ENCODE measurements at places on chromosomes 16 and 17. TPM values are rescaled to one million over a fixed set of nuclear protein-coding genes. Genes with fewer than 3 reads are reported as not detected.
A peak's percentile ranks its signal among the peaks of the same experiment; 100 is the strongest.

DNA sequence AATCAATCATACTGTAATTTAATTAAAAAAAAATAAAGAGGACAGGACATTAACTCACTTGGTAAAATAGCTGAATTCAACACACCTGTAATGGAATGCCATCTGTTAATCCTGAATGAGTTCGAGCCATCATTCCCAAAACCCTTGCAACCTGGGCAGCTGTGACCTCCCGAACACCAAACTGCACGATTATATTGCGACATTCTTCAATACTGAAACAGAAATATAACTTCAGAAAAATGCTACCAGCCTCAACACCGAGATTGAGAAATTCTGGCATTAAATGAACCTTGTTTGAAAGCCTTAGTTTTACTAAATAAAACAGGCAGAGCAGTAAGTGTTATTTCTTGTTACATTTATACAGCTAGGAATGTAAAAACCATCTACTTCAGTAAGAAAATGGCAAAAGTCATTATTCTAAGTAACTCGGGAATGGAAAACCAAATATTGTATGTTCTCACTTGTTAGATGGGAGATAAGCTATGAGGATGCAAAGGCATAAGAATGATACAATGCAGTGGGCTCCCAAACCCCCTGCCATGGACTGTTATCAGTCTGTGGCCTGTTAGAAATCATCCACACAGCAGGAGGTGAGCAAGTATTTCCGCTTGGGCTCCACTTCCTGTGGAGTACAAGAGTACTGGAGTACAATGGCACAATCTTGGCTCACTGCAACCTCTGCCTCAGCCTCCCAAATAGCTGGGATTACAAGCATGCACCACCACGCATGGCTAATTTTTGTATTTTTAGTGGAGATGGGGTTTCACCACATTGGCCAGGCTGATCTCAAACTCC, 46.5 kb downstream of the CNOT1 start:
- no peaks in the 10 kb centered on the region for H3K4me1 ChIP-seq
- H3K27me3 ChIP-seq = no peaks in the 10 kb centered on the region
- no peak overlapping the region for H3K4me3 ChIP-seq
- DNase-seq = no peak

The AFMID gene
- 32.5 TPM for total RNA-seq

GRCh38 chr17:40352779-40353394, 11.7 kb downstream of the GJD3 start:
- H3K36me3 ChIP-seq = peaks cover 77% of the 10 kb centered on the region
- peak overlapping the region; percentile 24 for H3K27ac ChIP-seq
- no peak overlapping the region for H3K4me3 ChIP-seq
- DNase-seq = no peak

GRCh38 chr17:50815400-50815799, 20.0 kb upstream of the WFIKKN2 start:
- H3K27me3 ChIP-seq = peaks cover 10% of the 10 kb centered on the region
- no peak for DNase-seq

The MT1F gene
- 9.1 TPM for total RNA-seq

DNA sequence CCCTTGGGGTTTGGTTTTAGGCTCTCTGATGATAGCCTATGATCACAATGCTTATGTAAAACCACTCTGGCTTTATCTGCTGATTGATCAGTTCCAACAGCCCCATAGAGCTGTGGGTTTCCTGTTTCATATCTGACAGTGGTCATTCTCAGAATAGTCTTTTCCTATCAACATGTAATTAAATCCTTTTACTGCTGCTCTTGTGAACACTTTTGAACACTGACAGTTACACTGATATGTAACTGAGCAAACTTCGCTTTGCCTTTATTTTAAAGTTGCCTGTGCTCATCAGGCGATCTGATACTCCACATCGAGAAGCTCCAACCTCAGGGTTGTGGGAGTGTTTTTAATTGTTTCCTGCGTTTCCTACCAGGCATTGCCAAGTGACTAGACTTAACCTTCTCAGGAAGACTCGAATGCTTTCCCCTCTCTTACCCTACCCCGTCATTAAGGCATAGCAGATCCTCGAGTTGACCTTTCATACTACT, 17.3 kb upstream of the CLEC18B start:
- H3K27me3 ChIP-seq = no peaks in the 10 kb centered on the region
- no peaks in the 10 kb centered on the region for H3K36me3 ChIP-seq
- no peak overlapping the region for H3K4me3 ChIP-seq
- no peak for DNase-seq

DNA sequence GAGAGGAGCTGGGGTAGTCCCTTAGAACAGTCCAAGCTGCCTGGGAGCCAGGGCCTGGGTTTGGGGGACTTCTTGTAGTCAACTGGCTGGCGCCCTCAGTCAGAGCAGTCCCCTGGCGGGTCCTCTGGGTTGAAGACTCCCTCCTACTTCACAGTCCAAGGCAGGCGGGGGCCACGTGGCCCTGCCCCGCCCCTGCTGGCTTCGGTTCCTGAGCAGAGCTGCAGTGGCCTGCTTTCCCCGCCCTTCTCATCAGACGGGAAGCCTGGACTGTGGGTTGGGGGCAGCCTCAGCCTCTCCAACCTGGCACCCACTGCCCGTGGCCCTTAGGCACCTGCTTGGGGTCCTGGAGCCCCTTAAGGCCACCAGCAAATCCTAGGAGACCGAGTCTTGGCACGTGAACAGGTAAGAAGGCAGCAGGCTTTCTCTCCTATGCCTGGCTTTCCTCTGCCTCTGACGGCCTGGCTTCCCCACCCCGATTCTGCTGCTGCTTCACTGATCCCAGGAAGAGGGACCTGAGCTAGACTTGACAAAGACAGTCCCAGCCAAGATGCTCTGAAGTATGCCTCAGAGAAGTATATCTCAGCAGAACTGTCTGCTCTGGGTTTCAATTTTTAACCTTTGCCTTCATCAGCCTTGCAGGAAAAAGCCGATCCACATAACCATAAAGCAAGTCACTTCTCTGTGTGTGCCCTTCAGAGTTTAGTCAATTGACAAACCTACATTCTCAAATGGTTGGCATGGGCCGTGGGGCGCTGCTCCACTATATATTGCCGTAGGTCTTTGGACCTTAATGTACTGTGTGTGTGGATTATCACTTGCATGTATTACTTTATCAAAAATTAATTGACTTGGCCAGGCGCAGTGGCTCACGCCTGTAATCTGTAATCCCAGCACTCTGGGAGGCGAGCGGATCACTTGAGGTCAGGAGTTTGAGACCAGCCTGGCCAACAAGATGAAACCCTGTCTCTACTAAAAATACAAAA, 56.3 kb downstream of the SF3B3 start:
- H3K36me3 ChIP-seq = no peaks in the 10 kb centered on the region
- peaks cover 18% of the 10 kb centered on the region for H3K4me1 ChIP-seq
- H3K4me3 ChIP-seq = peak overlapping the region; percentile 23

DNA sequence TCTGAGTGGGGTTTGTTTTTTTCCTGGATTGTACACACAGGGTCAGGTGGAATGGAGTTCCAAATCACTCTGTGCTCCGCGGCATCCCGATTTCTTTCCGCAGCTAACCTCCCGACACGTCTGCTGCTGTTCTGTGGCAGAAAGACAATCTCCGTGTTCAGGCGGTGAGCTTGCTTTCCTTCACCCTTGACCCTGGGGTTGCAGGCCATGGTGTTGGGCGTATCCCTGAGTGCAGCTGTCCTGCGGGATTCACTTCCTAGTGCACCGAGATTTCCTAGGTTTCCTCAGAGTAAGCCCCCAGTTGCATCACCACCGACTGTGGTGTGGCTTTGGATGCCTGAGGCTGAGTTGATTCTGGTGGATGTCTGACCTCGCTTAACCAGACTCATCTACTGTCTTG, 7.8 kb upstream of the ARL6IP1 start:
- H3K36me3 ChIP-seq = peaks cover 68% of the 10 kb centered on the region
- no peaks in the 10 kb centered on the region for H3K27me3 ChIP-seq
- DNase-seq = no peak
- H3K4me1 ChIP-seq = peaks cover 9% of the 10 kb centered on the region
- no peak overlapping the region for H3K4me3 ChIP-seq

DNA sequence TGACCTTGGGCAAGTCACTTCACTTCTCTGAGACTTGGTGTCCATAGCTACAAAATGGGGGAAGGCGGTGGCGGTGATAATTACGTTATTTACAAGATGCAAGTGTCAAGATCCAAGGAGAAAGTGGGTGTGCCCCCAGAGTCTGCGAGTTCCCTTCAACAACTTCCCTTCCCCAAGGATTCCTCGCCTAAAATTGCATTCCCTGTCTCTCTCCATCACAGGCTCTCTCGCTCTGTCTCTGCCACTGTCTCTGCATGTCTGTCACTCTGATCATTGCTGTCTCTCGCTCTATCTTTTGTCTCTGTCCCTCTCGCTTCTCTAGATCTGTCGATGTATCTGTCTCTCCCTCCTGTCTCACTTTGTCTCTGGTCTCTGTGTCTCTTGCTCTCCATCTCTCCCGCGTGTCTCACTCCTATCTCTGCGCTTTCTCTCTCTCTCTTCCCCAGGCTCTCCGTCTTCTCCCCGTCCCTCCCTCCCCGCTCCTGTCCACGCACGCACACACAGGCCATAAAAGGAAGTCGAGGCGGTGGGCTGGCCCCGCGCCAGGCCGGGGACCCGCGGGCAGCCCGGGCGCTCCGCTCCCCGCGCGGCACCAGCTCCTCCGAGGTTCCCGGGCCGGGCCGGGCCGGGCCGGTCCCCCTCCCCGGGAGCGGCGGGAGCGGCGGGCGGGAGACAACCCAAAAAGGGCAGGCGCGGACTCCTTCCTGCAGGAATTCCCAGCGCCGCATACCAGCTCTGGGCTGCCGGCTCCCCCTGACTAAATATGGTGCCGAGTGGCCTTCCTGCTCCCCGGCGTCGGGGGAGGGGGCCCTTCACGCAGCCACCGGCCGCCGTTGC, 1.1 kb upstream of the MYH11 start:
- peaks cover 18% of the 10 kb centered on the region for H3K27me3 ChIP-seq
- peak; percentile 67 for DNase-seq
- peak overlapping the region; percentile 45 for H3K4me3 ChIP-seq
- H3K4me1 ChIP-seq = peaks cover 13% of the 10 kb centered on the region
- H3K36me3 ChIP-seq = no peaks in the 10 kb centered on the region
- peak overlapping the region; percentile 36 for H3K27ac ChIP-seq

DNA sequence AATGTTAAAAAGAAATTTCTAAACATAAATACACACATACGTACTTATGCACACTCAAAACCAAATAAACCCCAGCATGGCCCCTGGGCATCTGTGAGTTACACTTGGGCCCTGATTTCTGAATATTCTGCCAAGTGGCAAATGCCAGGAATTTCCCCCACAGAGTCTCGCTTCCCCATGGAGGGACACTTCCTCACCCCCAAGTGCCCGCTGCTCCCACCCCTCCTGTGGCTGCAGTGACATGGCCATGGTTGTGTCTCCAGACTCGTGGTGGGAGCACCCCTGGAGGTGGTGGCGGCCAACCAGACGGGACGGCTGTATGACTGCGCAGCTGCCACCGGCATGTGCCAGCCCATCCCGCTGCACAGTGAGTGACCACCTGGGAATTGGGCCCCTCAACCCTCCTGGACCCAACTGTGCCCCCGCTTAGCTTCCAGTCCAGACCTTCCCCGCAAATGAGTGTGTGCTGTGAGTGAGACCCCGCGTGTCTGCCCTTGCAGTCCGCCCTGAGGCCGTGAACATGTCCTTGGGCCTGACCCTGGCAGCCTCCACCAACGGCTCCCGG, 4.0 kb downstream of the ITGAD start:
- H3K4me1 ChIP-seq = no peaks in the 10 kb centered on the region
- no peaks in the 10 kb centered on the region for H3K27me3 ChIP-seq
- H3K36me3 ChIP-seq = no peaks in the 10 kb centered on the region
- no peak overlapping the region for H3K4me3 ChIP-seq

GRCh38 chr17:29252101-29252791, 5.6 kb downstream of the CRYBA1 start:
- peaks cover 25% of the 10 kb centered on the region for H3K4me1 ChIP-seq
- no peaks in the 10 kb centered on the region for H3K27me3 ChIP-seq
- H3K36me3 ChIP-seq = no peaks in the 10 kb centered on the region
- DNase-seq = no peak
- no peak overlapping the region for H3K4me3 ChIP-seq
- H3K27ac ChIP-seq = no peak overlapping the region

DNA sequence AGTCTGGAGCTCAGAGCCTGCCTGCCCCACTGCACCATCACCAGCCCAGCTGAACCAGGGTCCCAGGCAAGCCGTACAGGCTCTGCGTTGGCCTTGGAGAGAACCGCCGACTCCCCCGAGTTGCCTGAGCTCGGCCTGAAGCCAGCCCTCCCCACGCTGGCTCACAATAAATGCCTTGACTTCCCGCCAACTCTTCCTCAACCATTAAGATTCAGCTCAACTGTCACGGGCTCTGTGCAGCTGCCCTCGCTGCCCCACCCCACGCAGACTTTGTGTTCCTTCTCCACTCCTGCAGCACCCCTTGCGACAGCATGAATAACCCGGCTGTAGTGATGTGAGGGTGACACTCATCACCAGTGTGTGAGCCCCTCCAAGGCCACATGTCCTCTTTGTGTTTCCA, 4.8 kb upstream of the QPRT start:
- no peak overlapping the region for H3K27ac ChIP-seq
- H3K4me1 ChIP-seq = no peaks in the 10 kb centered on the region
- no peaks in the 10 kb centered on the region for H3K36me3 ChIP-seq
- no peak overlapping the region for H3K4me3 ChIP-seq
- peak; percentile 73 for DNase-seq
- no peaks in the 10 kb centered on the region for H3K27me3 ChIP-seq

The SLC38A8 gene
- total RNA-seq = not detected
